GOT3 (cell line): ENCODE measurements at places on chromosomes 6 and 20.

GRCh38 chr6:76861403-76861802, 601.9 kb downstream of the HTR1B start:
- no peak for DNase-seq

DNA sequence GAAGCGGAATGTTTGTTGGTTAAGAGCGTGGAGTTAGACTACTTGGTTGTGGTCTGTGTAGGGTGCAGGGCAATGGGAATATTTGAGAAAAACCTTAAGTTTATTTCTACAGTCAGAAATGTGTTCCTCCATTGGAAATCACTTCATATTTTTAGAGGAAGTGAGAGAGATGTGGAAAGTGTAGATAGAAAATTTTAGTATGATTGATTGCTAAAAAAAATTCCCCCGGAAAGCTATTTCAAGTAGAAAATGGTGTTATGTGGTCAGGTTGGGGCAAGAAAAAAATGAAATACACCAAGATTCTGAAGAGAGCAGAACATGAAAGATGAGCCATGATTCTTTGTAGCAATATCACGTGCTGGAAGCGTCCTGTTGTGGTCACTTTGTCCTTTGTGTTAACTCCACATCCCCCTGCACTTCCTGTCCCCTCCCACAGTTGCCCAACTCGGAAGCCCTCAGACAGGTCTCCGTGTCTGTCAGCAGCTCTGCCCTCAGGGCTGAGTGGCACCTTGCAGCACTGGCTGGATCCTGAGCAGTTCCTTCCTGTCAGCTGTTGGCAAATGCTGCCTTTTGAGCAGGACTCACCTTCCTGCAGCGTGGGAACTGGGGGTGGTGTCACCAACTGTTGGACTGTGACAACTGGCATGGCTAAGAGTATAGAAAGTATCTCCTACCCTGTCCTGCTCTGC, 137.5 kb upstream of the SLC24A3 start:
- no peak for DNase-seq

GRCh38 chr20:54668271-54669039, 193.1 kb downstream of the DOK5 start:
- DNase-seq, result no peak

- DNase-seq, result no peak
Measured at GRCh38 chr6:8065519-8065911, 1.3 kb upstream of the BLOC1S5 start.

DNA sequence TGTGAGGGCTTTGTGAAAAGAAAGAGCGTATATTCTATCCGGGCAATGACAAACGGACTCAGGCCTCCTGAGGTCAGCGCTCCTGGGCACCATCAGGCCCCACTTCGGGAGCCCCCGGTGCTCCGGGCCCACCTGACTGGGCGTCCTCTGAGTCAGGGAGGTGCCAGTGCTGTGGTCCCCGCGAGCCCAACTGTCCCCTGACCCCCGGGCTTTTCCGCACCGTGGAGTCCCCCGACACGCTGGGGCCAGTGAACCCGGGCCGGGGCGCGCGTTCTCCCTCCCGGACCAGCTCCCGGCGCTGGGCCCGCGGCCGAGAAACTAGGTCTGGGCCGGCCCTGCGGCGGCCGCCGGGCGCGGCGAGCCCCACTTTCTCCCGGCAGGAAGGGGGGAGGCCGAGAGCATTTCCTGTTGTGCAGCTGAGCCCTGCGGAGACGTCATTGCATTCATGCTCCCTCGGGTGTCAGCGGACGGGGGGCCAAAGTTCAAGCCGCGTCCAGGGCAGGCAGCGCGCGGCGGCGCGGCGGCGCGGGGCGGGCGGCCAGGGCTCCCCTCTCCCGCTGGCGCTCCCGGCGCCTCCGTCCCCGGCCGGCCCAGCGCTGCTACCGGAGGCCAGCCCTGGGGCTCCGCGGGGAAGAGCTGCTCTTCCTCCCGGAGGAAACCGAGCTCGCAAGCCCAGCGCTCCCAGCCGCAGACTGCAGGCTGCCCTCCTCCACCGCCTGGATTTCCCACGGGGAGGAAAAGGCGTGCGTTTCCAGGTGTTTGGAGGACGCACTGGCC, 18.3 kb downstream of the HIVEP2 start:
- DNase-seq, result peak; percentile 19

GRCh38 chr6:115830895-115831294, 229.8 kb downstream of the FRK start:
- no peak for DNase-seq

- no peak for DNase-seq
Measured at GRCh38 chr6:83199863-83200225, 6.7 kb downstream of the RWDD2A start.

DNA sequence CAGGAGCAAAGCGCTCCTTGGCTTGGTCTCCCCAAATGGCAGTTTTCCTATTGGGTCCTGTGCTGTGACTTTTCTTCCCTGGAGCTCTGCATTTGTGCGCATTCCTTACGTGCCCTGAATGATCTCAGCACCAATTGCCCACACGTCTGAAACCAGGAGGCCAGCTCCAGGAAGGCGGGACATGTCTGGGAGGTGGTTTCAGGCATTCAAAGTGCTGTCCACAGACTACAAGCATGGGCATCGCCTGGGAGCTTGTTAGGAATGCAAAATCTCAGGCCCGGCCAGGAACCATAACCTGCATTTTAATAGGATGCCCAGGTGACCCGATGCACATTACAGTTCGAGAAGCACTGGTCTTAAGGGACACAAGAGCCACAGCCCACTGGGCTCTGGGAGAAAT, 239.6 kb downstream of the ANKRD60 start:
- no peak for DNase-seq
